ENCODE measurements at places on chromosomes 1 and 21.

GRCh38 chr1:205783433-205783795, 8.1 kb upstream of the RAB29 start:
- DNase-seq = no peak

- peak; percentile 60 for DNase-seq
Measured at GRCh38 chr1:226735576-226735975, 3.5 kb downstream of the ITPKB start.

- DNase-seq = no peak
Measured at GRCh38 chr1:95984798-95985374, 736.7 kb upstream of the PTBP2 start.

GRCh38 chr1:239239529-239239928, 146.8 kb upstream of the CHRM3 start:
- DNase-seq = no peak

GRCh38 chr1:94599095-94599813, 57.7 kb upstream of the F3 start:
- DNase-seq = no peak

DNA sequence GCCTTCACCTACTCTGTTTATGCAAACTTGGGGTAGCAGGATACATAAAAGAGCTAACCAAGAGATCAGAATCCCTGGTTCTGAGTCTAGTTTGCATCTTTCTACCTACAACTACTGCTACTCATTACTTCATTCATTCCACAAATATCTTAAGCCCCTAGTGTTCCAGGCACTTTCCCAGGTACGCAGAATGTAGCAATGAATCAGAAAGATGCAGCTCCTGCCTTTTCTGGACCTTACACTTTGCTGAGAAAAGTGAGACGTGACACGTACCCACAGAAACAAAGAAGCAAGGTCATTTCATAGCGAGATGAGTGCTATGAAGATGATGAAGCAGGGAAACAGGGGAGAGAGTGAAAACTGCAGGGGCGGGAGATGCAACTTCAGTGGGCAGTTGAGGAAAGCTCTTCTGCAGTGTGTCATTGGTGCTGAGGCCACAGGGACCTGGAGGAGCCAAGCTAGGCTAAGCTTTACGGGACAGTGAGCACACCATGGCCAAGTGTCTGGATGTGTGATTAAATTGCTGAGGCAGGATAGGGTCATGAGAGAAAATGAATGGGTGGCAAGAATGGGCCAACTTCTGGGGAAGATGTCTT, 167.9 kb downstream of the TNFSF18 start:
- DNase-seq = no peak

DNA sequence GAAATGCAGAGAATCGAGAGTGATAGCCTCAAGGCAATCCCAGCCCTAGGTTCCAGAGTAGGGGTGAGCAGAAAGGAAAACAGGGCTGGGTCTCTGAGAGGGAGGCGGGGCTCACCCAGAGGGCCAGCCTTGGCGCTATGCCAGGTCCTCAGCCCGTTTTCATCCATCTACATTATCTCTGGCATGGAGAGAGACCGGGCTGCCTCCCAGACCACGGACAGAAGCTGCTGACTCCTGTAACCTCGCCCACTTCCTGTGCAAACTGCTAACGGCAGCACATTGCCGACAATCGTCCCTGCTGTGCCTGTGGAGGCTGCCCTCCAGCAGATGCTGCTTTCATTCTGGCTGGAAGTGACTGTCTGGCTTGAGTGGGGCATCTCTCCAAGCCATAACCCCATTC, 569.1 kb downstream of the NPHP4 start:
- DNase-seq = no peak

- DNase-seq = no peak
Measured at GRCh38 chr21:42269386-42269785, 45.8 kb downstream of the TFF3 start.

- DNase-seq = no peak
Measured at GRCh38 chr21:32795802-32796559, 24.4 kb upstream of the PAXBP1 start.

GRCh38 chr1:94471271-94471670, 53.1 kb downstream of the ABCD3 start:
- DNase-seq = no peak
